ENCODE measurements at places on chromosomes 2 and 18.

DNA sequence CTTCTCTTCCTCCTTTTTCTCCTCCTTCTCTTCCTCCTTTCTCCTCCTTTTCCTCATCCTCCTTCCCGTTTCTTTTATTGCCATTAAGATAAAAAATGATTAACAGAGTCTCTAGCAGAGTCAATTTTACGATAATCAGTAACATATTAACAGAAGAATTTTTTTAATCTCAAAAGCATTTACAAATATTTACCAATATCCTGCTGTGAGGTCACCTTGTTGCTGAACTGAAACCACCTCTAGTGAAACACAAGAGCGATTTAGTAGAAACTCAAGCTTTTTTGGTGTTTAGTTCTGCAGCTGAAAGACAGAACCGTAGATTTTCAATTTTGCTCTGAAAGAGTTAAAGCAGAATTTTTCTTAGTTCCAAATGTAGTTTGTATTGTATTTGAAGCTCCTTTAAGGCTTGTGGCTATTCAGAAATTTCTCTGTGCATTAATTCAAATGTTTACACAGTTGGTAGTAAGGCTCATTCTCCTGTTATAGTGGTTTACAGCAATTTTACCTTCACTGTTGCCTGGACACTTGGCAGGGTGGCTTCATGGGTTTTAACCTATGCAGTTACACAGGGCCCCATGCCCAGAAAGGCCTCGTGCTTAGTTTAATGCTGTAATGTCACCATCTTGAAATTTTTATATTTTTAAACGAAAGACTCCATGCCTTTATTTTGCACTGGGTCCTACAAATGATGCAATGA, 1106.6 kb upstream of the FAM98A start:
- DNase-seq = no peak

GRCh38 chr2:20542269-20542668, 95.4 kb downstream of the RHOB start:
- DNase-seq = no peak

- no peak for DNase-seq
These were observed 455.7 kb downstream of the ARHGAP15 start for GRCh38 chr2:143584936-143585335.

GRCh38 chr2:7191932-7192331, 274.7 kb downstream of the RNF144A start:
- DNase-seq = no peak

DNA sequence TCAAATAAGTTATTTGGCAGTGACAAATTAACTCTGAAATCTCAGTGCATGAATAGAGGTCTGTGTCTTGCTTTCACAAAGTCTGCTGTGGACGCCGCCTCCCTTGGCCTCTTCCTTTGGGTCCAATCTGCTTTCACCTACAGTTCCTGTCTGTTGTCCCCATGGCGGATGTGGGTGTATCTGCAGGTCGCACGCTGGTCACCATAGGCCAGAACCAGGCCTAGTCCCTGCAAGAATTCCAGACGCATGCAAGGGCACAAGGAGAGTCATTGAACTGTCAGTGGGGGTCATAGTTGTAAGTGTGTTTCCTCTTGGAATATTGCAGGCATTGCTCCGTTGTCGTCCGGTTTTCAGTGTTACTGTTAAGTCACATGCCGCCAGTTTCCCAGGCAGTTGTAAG, 7.4 kb downstream of the SOCS6 start:
- no peak for DNase-seq

Data from stimulated activated CD4-positive, alpha-beta T cell treated with anti-CD3 and anti-CD28 coated beads, Interleukin-15, amount 100 ng/mL, for 1 hour (primary cell).